EH (cell line): ENCODE measurements at places on chromosomes 4 and X.

- no peak for DNase-seq
Measured at GRCh38 chrX:115968436-115969252, 201.9 kb upstream of the AGTR2 start.

DNA sequence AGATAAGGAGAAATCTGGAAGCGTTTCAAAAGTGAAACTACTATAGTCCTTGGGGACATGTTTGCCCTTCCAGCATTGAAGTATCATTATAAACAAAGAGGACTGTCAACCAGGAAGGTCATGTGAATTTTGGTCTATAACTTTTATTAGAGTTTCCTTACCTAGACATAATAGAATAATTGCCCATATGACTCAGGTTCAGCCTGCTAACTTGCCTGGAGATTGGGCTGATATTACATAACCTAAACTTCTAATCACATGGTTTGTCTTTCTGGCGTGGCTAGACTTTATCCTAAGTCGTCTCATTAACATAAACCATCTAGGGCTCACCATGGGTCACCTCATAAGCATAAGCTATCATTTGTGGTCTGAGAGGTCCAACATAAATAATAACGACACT is 775.9 kb downstream of the CENPC start:
- no peak for DNase-seq

- no peak for DNase-seq
Measured at GRCh38 chr4:79495447-79495846, 87.4 kb upstream of the GK2 start.

DNA sequence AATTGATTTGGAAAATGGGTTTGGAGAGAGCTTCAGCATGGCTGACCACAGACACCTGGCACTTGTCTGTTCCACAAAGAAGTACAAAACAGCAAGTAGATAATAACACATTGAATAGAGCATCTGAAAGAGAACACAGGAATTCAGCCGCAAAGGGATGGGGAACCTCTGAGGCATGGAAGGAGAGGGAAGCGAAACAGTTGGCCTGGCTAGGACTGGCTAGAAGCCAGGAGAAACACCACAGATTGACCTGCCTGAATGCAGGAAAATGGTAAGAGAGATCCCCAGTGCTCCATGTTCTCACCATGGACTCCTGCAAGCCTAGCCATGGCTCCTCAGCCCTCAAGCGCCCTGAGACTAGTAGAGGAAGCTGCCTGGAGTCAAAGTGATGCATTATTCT is 169.7 kb upstream of the SH3RF1 start:
- peak; percentile 3 for DNase-seq

DNA sequence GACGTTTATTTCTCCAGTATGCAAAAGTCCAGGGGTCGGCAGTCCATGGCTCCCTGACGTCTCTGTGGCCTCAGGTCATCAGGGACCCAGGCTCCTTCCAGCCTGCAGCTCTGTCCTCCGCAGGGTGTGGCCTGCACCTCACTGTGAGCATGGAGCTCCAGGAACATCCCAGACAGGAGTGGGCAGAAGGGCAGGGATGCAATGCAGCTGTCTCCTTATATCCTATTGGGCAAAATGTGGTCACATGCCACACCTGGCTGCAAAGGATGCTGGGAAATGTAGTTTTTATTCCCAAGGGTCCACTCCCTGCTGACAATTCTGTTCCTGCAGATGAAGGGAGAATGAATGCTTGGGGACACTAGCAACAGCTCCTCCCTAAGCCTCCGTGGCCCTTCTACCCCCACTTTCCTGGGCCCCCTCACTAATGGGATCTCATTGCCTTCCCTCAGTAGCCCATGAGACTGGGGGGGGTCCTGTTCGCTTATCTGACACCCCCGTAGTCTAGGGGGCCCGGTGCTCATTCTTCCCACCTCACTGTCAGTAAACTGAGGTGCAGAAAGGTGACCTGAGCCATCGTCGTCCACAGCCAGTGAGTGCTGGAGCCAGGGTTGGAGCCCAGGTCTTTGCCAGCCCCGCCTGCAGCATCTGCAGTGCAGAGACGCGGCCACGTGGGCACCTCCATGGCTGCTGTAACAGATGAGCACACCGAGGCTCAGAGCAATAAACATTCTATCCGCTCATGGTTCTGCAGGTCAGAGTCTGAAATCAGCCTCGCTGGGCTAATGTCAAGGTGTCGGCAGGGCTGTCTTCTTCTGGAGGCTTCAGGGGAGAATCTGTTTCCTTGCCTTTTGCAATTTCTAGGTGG is 5.9 kb upstream of the GRPEL1 start:
- DNase-seq = peak; percentile 71

DNA sequence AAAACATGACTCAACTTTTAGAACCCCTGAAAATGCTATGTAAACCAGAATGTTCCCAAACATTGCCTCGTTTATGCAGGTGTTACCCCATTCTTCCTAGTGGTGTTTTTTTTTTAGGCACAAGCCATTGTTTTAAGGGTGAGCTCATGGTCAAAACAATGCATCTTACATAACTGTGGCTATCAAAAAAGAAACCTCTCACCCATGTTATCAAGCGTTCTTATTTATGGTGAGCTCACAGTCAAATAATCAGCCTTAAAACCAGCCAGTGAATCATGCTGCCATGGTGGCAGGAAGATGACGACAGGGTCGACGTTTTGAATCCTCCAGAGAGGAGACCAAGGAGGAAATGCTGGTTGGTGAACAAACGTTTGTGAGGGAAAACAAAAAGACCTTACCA is 195.2 kb downstream of the KDR start:
- DNase-seq = peak; percentile 58

GRCh38 chrX:670645-671044 is 40.1 kb downstream of the SHOX start:
- no peak for DNase-seq

DNA sequence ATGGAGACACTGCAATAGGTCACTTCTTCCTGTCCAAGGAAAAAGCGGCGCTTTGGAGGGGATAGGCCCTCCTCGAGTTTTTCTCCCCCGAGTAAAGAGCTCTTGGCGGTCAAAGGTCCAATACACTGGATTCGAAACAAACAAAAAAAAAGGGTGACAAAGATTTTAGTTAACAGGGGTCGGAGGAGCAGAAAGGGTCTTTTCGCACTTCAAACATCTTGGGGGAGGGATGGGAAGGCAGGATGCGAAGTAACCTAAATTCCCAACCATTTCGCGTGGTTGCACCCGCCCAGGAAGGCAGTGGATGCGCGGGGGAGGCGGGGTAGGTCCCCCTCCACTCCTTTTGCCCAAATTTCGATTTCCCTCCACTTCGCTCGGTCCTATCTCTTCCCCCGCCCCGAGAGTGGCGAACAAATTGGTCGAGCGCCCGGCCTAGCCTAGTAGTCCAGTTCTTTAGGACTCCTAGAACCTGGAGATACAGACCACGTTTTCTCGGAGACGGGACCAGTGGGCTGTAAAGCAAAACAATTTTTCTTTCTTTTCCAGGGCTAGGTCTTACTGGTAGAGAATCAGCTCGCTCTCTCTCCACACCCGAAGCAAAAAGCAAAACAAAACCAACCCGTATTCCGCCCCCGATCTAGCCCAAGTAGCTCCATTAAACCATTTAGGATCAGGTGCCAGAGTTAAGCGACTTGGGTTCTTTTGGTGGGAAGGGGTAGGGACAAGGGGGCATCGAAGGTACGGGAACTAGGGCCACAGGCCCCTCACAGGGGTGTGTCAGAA is 2.0 kb upstream of the STAG2 start:
- peak; percentile 43 for DNase-seq

GRCh38 chrX:295136-295535 is 14.0 kb downstream of the PLCXD1 start:
- no peak for DNase-seq

- peak; percentile 51 for DNase-seq
Measured at GRCh38 chr4:54005475-54005874, 58.9 kb downstream of the CHIC2 start.

DNA sequence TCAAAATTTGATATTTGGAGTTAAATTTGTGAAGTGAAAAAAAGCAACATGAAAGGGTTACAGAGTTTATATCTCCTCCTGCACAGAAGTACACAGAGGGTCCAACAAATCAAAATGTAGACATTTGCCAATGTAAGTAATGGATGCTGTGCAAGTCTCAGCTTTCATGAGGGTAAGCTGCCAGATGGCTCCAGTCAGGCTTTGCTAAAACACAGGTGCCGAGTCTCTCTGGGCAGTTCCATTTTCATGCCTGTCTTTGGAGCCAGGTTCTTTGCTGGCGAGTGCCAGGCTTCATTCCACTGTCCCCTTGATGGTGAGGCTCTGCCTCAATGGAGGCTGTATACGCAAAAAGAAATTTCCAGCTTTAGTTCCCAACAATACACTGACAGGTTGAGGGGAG is 27.9 kb downstream of the SLC4A4 start:
- no peak for DNase-seq

DNA sequence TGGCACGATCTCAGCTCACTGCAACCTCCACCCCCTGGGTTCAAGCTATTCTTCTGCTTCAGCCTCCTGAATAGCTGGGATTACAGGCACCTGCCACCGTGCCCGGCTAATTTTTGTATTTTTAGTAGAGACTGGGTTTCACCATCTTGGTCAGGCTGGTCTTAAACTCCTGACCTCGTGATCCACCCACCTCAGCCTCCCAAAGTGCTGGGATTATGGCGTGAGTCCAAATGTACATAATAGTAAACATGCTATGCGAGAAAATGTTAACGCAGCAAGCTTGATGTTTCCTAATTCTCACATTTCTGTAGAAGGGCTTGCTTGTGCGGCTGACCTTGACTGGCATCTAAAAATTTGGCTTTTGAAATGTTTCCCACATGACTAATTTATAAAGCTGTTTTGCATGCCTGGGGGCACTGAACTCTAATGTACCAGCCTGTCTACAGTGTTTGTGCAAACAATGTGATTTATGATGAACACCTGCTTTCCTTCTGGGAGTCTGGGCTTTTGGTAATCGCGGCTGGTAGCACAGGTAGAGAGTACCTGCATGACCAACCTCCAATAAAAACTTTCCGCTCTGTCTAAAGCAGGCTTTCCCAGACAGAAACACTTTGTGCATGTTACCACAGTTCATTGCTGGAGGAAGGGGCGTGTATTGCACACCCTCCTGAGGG is 216.8 kb downstream of the IL15 start:
- peak; percentile 56 for DNase-seq

- DNase-seq = peak; percentile 36
Measured at GRCh38 chr4:37678624-37679023, 7.6 kb downstream of the RELL1 start.

DNA sequence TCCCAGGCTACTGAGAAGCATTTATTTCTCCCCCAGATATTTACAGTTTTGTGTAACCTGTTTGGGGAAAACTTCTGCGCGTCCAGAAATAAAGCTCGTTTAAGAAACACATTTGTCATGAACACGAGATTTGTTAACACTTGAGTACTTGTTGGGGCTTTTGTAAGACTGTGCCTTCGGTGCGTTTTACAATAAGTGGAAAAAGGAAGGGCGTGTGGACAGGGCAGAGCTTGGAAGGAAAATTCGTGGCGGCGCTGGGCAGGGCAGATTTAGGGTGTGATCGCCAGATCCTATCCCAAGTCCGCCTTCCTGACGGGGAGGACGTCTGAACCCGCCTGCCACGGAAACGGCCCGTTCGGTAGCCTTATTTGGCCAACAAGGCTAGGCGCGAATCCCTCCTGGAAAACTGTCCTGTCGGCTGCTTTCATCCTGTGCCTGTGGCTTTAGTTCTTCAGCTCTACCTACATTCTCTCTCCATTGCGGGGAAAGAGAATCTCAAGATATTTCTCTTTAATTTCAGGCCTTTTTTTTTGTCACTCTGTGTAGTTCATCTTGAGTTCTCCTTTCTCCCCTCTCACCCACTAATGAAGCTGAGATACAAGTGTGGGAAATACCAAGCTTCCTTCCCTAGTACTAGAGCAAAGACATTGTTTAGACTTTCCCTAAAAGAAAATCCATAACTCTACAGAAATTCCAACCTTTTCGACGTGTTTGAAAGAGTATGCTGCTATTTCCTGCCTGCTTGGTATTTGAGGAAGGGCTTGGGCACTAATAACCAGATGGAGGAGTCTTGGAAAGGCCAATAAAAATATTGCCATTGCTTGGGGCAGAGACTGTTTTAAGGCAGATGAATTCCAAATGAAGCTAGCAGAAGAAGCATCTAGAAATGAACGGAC is 982 bp downstream of the PDLIM5 start:
- peak; percentile 91 for DNase-seq

GRCh38 chrX:118152721-118153120 is 36.1 kb upstream of the KLHL13 start:
- DNase-seq = no peak

GRCh38 chrX:128518508-128518907 is 466.3 kb upstream of the ACTRT1 start:
- no peak for DNase-seq
